SK-N-SH (cell line): ENCODE measurements at places on chromosomes 2 and 18. TPM values are rescaled to one million over a fixed set of nuclear protein-coding genes. Genes with fewer than 3 reads are reported as not detected.

DNA sequence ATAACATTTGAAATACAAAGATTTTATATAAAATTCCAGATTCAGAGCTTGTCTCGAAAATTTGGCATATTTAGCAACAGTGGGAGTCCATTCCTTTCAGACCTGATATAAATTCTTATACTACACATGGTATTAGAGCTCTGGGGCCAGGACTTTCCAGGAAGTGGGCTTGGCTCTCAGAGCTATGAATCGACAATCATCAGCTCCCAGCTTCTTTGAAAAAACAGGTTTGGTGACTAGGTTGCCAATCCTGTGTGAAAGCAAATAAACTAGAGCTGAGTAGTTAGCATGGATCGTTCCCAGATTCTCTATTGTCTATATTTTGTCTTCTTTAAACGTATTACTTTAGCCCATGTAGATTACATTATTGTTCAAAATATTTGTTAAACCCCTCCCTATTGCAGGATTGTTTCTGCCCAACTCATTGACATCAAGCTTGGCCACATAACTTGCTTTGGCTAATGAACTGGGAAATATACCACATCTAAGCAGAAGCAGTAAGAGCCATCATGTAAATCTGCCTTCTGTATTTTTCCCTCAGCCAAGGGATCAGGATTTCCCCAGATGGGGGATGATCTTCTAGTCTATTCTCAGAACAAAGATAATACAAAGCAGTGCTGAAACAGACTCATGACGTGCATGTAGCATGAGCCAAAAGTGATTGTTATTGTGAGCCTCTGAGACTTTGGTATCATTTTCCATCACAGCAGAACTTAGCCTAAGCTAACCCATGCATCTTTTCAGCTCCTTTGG is 105.4 kb downstream of the KCNH7 start:
- H3K4me1 ChIP-seq, result no peaks in the 10 kb centered on the region
- DNase-seq, result no peak
- H3K27me3 ChIP-seq, result no peaks in the 10 kb centered on the region
- H3K36me3 ChIP-seq, result no peaks in the 10 kb centered on the region
- H3K27ac ChIP-seq, result no peak overlapping the region

DNA sequence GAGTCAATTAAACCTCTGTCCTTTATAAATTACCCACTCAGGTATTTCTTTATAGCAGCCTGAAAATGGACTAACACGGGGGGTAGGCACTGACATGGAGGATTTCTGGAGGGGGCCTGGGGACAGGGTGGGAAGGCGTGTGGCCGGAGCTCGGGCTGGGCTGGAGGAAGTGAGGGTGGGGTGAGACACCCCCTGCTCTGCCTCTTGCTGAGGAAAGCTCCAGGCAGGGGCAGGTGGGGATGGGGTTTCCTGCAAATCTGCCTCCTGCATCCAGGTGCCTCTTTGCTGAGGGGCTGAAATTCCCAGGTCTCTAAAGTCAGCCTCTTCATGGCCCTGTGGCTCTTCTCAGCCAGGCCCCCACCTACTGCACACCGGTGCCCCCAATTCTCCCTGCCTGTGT is 25.7 kb upstream of the OTOS start:
- H3K4me1 ChIP-seq, result no peaks in the 10 kb centered on the region
- no peaks in the 10 kb centered on the region for H3K36me3 ChIP-seq
- no peak overlapping the region for H3K4me3 ChIP-seq

- no peak overlapping the region for H3K4me3 ChIP-seq
- H3K36me3 ChIP-seq, result no peaks in the 10 kb centered on the region
- DNase-seq, result no peak
- no peaks in the 10 kb centered on the region for H3K27me3 ChIP-seq
Observed at GRCh38 chr18:77103187-77103850, 29.3 kb downstream of the MBP start.

DNA sequence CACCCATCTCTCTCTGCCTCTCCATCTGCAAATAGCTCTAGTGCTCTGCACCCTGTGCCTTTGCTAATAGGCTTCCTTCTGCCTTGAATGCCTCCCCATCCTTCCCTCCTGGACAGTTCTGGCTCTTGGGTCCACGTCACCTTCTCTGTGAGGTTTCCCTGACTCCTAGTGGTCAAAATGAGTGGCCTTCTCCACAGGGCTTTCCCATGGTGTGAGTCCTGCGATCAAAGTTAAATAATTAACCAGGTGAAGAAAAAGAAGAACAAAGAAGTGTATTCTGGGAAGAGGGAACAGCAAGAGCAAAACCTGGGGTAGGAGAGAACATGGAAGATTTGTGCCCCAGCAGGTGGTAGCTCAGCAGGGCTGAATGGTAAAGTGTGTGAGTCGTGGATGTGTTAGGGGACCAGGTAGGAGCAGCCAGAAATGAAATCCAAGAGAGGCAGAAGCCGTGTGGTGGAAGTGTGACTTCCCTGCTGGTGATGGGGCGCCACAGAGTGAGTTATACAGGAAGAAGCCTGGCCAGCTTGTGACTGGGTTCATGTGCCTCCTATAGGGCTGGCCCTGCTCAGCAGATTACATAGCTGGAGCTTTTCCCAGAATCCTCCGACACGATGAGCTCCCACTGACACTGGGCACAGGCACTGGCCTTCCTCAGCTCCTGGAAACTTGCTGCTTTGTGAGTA is 93.8 kb upstream of the LDAH start:
- H3K4me3 ChIP-seq, result no peak overlapping the region
- H3K36me3 ChIP-seq, result no peaks in the 10 kb centered on the region
- no peaks in the 10 kb centered on the region; the same call in 1 of the 2 replicates for H3K27me3 ChIP-seq
- H3K27ac ChIP-seq, result no peak overlapping the region; the same call in 1 of the 2 replicates
- peaks cover 20% of the 10 kb centered on the region for H3K4me1 ChIP-seq
- DNase-seq, result peak; percentile 50

Gene MC2R
- polyA plus RNA-seq, result not detected in 2 replicates

Gene PRSS56
- not detected in 2 replicates for polyA plus RNA-seq

Gene COLEC12
- polyA plus RNA-seq, result 28.1 and 41.2 TPM in 2 replicates
